Right ventricle myocardium superior (tissue), 1 donor: ENCODE measurements at places on chromosomes 1 and 21. TPM values are rescaled to one million over a fixed set of nuclear protein-coding genes. Genes with fewer than 3 reads are reported as not detected.

ANGPTL7 gene
- total RNA-seq: 0.89 TPM

CFHR4 gene
- not detected for total RNA-seq

LRRC3 gene
- total RNA-seq: 2.7 TPM

TSPAN2 gene
- total RNA-seq: 12.2 TPM

GPR137B gene
- total RNA-seq: 27.5 TPM

HSD3B2 gene
- not detected for total RNA-seq

TDRD10 gene
- 2.5 TPM for total RNA-seq

SLC44A3 gene
- 3.3 TPM for total RNA-seq

OR6N1 gene
- not detected for total RNA-seq

ARHGEF19 gene
- 1.8 TPM for total RNA-seq

OVAAL gene
- total RNA-seq: 1.1 TPM

DPH2 gene
- 16.2 TPM for total RNA-seq

MATN1 gene
- not detected for total RNA-seq

KRTAP10-4 gene
- not detected for total RNA-seq

SPOCD1 gene
- total RNA-seq: not detected

PCP4 gene
- total RNA-seq: 3.0 TPM

ZMYM4 gene
- 31.2 TPM for total RNA-seq

SYPL2 gene
- total RNA-seq: 28.9 TPM

HNRNPCL2 gene
- not detected for total RNA-seq

DVL1 gene
- total RNA-seq: 126 TPM

LCE2C gene
- not detected for total RNA-seq

GSTM1 gene
- total RNA-seq: not detected

TMEM52 gene
- 2.1 TPM for total RNA-seq

SH3D21 gene
- total RNA-seq: 1.3 TPM

COL9A2 gene
- total RNA-seq: 0.24 TPM

PRAMEF15 gene
- total RNA-seq: not detected

PTPRC gene
- 7.2 TPM for total RNA-seq

SLC1A7 gene
- total RNA-seq: 0.08 TPM
